ENCODE measurements at places on chromosomes 16 and 17.

DNA sequence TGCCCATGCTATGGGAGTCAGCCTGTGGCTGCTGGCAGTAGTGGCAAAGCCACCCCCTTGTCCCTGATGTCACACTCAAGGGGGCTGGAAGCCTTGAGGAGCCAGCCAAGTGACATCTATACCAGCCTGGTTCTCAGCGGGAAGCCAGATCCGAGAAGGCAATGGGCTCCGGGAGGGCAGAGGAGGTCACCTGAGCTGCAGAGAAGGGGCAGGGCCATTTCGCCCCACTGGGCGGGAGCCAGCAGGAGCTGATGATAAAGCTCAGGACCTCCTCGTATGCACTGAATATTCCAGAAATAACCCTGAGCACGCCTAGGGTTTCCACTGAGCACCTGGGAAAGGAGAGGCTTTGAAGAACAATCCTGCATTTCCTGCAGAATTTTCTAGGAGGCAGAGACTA lies 19.0 kb downstream of the MRPS23 start:
- no peak for DNase-seq

GRCh38 chr16:55532227-55532626 lies 23.4 kb downstream of the LPCAT2 start:
- no peak for DNase-seq

DNA sequence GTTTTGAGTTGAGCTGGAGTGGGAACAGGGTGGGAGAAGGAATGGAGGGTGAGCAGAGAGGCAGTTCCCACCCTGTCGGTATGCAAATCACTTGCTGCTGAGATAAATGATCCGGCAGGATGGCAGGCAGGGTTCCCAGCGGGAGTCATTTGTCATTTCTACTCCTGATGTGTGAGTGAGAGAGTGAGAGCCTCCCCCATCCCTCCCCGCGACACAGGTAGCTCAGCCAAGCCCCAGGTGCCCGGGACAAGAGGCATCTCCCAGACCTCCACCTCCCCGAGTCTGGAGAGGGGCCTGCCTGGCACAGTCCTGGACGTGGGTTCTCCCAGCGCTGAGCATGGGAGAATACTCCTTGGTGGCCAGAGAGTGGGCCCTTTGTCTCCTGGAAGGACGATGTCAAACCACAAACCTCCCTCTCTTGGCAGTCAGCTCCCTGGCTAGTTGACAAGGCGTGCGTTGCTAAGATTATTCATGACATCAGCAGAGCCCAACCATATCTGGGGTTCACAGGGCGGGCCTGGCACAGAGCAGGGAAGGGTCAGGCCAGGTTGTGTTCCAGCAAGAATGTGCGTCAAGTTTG lies 33.7 kb upstream of the TNRC6C start:
- no peak for DNase-seq

GRCh38 chr16:70393662-70394061 lies 45.2 kb downstream of the ST3GAL2 start:
- DNase-seq, result no peak

DNA sequence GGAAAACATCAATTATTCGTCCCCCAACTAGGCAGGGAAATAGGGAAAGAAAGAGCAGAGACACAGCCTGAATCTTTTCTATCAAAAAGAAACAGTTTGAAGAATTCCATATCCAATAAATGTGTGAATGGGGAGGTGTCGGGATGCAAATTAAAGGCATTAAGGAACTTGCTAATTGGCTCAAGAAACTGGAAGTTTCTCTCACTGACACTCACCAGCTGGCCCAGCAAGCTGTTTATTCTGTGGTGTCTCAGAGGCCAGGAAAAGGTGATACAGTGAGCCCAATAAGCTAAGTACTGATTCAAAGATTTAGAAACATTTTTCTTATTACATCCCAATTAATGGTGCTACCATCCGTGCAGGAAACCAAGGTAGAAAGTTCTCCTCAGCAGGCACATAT lies 104.4 kb upstream of the CLEC3A start:
- no peak for DNase-seq

DNA sequence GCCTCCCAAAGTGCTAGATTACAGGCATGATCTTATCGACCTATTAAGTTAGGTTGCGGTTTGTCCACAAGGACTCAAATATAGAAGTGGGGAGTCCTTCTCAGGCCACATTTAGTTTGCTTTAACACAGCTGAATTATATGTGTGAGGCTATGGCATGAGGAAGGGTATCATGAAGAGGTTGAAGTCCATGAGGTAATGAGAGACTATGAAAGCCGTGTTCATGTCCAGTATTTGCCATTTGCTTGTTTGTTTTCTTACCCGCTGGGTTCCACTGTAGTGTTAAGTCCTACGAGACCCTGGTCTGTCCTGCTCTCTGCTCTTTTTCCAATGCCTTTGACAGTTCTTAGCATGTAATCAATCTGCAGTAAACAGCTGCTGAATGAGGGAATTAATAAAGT lies 1072.4 kb upstream of the EEF2KMT start:
- DNase-seq, result no peak

Data from activated naive CD4-positive, alpha-beta T cell treated with Interleukin-2 at 50 U/mL for 16 hours (primary cell).